ENCODE measurements at places on chromosomes 3 and 15.

DNA sequence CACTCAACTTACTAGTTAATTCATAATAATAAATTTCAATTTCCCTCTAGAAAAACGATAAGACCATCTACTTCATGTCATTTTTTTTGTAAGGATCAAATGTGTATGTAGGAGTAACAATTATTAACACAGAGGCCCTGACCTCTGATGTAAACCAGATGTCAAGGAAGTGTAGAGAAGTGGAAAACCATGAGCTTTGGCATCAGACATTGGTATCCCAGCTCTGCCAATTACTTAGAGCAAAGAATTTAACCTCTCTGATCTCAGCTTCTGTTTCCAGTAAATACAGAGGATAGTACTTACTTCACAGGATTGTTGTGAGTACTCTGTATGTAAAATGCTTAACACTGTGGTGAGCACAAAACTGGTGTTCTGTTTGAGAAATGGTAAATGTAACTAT lies 17.5 kb downstream of the AQR start:
- no peak for DNase-seq

GRCh38 chr3:111081008-111081545 lies 9.5 kb downstream of the NECTIN3 start:
- no peak for DNase-seq

DNA sequence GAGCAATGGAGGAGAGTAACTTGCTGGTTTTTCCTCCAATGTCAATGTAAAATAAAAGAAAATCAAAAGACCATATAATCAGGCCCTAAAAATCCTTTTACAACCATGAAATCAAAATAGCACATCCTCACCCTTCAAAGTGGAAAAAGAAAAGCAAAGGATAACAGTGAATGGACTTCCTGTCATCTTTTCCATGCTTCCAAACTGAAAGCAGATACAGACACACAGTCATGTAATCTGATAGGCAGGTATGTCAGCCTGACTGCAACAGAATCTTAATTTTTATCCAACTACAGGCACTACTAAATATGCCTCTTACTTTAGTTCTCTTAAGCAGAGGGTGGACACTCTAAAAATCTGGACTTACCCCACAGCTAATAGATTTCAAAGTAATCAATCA lies 27.8 kb upstream of the IGDCC4 start:
- no peak for DNase-seq

DNA sequence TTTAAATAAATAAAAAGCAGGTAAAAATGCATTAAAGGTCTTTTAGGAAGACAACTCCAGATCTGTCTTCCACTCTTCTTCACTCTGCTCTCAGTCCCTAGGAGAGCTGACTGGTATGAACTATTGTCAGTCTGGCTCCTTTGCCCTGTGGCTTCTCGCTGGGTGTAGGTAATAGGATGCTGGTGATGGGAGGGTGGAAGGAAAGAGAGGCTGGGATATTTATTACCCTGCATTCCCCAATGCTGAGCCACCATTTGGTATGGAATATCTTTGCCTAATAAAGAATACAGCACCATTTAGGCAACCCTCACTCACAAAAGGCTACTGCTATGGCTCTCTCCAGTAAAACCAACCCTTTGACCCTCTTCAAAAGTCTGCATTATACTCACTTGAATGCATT lies 326.9 kb downstream of the CNTN3 start:
- no peak for DNase-seq

DNA sequence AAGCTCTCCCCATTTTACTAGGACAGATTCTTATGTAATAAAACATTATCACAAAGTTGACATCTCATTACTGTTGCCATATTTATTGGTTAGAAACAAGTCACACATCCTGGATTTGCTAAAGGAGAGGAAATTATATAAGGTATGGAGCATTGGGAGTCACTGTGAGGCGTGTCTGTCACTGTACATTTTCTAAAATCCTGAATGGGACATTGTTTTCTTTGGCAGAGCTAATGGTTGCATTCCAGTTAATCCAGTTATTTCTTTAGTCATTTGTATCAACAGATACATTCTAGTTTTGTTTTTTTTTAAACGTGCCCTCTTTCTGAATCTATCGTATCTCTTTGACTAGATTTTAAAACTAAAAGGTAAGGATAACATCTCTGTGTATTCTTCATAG lies 70.2 kb upstream of the MITF start:
- no peak for DNase-seq

GRCh38 chr15:84816694-84817465 lies at the start of gene ALPK3:
ALPK3 (plus strand) TSS chr15:84817356; CDS start chr15:84817453, 97 bp downstream.
- DNase-seq, result peak; percentile 77

- no peak for DNase-seq
Observed at GRCh38 chr3:165892565-165892964, 55.3 kb upstream of the BCHE start.

GRCh38 chr3:52228751-52229291 lies 3.4 kb upstream of the TLR9 start:
- no peak for DNase-seq

- DNase-seq, result no peak
Observed at GRCh38 chr3:41717641-41718040, 244.3 kb downstream of the ULK4 start.

DNA sequence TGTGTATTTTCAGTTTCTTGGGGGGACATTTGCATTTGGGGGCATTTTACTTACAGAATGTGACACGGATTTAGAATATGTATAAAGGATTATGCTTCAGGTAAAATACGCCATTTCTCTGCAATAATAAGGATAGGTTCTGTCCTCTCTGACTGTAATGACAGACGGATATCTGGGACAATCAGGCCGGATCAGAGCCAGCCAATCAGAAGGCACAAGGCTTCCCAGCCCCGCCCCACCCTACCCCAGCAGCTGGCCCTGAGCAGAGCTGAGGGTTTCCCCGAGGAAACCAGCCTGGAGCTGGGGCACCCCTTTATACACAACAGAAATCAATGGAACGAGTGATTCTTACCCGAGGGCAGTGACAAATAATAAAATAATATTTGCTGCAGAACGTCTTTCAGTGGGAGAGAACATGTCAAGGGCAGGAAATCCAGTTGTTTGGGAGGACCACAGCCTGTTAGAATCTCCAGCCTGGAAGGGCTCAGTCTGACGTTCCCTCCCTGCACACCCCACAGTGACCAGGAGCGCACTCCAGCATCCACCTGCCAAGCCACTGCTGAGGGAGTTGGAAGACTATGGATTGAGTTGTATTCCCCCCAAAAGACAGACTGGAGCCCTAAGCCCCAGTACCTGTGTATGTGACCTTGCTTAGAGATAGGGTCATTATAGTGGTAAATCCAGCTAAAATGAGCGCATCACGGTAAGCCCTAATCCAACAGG lies 30.3 kb upstream of the SEC13 start:
- no peak for DNase-seq

DNA sequence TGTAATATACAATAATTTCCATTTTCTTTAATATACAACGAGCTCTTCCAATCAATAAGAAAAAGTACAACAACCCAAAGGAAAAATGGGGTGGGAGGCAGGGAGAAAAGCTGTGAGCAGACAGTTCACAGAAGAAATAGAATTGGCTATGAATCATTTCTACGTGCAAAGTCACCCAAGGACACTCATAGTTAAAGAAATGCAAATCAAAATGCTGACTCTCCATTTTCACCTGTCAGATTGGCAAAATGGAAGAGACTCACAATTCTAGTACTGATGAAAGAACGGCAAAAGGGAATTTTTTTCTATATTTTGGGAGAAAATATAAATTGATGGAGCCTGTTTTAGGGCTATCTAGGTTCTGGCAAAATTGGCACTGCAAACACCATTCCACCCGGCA lies 116.3 kb upstream of the MEF2A start:
- no peak for DNase-seq

DNA sequence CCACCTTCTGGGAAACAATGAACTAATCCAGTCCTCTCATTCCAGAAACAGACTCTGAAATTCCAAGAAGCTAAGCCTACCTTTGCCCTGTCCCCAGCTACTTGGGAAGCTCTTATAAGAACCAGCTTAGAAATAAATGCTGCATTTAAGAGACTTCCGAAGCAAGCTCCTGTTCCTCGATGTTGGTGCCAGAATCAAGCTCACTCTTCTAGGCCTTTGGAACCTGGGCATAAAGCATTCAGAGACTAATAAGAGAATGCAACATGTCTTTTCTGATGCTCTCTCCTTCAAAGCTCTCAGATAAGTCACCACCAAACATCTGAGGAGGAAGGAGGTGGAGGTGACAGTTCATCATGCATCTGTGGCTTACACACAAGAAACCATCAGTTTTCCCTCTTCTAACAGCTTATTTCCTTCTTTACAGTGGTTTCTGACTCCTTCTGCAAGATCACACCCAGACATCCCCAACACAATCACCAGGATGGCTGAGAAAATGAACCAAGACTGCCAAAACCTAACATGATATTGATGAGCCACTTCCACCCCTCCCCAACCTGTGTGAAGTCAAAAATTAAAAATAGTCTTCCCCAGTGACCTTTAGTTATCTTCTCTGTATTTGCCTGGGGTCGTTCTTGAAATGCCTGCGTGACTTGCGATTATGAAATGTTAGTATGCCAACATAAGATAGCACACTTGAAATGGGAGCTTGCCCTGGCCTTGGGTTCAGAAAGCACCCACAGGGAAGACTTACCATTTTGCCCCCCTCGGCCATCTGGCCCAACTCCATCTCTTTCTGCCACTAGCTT lies 11.5 kb downstream of the ARHGEF3 start:
- DNase-seq, result no peak

- DNase-seq, result no peak
Observed at GRCh38 chr15:40933517-40933902, 4.4 kb downstream of the DLL4 start.

DNA sequence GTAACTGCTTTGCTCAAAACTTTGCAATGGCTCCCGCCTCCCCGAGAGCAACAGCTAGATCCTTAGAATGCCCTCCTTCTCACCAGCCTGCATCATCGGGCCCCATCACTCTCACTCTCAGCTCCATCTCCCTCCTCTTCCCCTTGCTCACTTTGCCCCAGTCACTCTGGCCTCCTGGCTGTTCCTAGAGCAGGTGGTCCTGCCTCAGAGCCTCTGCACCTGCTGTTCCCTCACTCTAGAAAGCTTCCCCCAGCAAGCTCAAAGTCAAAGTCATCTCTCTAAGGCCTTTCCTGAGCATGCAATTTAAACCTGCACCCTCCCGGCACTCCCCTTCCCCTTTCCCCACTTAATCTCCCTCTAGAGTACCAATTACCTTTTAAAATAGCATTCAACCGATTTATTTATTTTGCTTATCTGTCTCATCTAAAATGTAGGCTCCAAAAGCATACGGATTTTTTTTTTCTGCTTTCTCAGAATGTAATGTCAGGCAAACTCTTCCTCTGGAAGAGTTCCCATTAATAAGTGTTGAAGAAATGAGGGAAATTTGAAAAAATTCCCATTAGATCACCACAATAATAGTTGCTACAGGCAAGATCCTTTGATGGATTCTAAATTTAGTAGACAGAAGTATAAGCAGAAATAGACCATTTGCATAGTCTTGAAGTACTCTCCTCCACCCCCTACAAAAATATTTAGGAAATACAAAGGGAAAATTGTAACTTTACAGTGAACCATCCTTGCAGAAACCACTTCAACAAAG lies 15.9 kb upstream of the HES1 start:
- DNase-seq, result no peak

- no peak for DNase-seq
Observed at GRCh38 chr3:83842511-83842910, 1116.3 kb upstream of the CADM2 start.

DNA sequence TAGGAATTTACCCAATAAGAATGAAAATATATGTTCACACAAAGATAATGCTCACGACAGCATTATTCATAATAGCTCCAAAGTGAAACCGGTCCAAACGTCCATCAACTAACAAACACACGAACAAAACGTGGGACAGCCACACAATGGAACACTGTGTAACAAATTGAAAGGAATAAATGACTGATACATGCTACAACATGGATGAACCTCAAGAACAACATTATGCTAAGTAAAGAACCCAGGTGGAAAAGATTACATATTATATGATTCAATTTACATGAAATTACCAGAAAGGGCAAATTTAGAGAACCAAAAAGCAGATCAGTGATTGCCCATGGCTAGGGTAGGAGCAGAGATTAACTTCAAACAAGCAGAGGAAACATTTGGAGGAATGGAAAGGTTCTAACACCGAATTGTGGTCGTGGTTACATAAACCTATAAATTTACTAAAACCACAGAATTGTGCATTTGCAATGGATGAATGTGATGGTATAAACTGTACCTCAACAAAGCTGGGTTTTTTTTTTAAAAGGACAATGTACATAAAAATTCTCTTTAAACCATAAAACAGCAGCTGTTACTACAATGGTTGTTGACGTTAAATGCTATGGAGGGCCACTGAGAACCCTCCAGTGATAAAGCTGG lies 76.3 kb downstream of the XXYLT1 start:
- no peak for DNase-seq

DNA sequence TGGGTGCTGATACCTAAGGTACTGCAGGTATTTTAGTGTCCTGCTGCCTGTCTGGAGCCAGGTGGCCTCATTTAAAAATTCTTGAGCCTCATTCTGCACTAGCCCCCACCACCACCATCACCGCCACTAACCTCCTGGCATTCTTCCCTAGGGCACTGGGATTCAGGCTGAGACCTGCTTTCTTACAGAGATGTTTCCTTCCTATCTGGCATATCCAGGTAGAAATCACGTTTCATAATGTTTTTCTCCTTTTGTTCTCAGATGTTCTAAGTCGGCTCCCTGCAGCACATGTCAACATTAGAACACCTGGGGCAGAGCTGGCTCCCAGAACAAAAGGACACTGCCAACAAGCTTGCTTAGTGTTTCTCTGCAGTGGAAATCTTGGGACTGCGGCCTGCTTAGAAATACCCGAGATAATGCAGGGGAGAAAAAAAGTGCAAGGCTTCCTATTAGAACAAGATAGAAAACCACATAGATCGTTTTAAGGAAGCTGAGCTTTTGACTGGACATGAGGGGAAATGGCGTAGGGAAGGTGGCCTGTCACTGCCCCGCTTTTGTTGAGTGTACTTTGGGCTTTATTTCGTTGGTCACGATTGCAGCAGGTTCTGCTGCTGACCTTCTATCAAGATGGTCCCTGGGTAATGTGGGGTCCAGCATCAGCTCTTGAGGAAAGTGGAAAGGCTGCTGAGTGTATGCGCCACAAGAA lies 59.6 kb upstream of the PPARG start:
- DNase-seq, result no peak

- DNase-seq, result peak; percentile 59
Observed at GRCh38 chr3:179526989-179527391, 35.7 kb upstream of the ACTL6A start.

GRCh38 chr3:188537606-188538005 lies 383.6 kb downstream of the LPP start:
- no peak for DNase-seq

DNA sequence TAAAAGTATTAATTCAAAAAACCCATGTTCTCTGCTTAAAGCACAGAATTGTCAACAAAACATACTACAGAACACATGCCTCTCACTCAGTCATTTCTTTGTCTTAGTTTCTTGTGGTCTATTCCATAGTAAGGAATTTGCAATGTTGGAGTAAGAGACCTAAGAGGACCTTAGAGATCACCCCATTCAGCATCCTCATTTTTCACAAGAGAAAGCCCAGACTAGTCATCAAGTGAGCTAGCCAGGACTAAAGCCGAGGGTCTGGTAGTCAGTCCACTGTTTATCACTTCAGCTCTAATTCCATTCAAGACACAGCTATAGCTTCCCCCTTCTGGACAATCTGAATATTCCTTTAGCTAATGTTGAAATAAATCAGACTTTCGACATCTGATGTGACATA lies 601.1 kb downstream of the FHIT start:
- no peak for DNase-seq
